Fibroblast of skin of scalp (primary cell): ENCODE measurements at places on chromosomes 3 and 15.

DNA sequence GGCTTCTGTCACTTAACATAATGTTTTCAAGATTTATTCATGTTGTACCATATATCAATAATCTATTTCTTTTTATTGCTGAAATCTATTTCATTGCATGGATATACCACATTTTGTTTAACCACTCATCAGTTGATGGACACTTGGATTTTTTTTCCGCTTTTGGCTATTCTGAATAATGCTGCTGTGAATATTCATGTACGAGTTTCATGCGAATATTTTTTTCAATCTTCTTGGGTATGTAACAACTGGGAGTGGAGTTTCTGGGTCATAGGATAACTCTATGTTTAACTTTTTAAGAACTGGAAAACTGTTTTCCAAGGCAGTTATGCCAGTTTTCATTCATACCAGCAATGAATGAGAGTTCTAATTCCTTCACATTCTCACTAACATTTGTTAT, 21.7 kb upstream of the GPR160 start:
- no peak for DNase-seq

DNA sequence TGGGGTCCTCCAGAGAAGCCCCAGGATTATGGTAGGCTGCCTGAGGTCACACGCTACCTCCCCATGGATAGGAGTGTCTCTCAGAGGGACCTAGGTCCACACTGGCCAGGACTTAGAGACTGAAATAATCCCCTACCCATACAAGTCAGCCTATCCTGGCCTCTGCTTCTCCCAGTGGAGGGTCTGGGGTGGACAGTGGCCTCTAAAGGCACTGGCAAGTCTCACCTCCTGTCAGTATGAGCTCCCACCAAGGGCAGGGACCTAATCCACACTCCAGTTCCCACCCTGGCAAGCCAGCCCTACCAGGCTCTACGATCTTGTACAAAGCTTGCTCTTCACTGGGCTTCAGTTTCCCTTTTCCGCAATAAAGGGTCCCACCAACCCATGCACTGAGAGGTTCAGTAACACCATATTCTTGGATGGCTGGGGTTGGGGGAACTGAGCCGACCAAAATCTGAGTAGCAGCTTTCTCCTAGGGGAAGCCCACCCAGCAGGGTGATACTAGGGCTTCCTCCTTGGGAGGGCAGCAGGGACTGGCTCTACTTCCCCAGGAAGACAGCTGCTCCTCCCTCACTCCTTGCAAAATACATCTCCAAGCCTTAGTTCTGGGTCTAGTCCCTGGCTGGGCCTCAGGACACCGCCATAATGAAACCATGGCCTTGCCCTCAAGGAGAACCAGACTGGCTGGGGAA, 2.4 kb downstream of the CISH start:
- DNase-seq, result no peak

DNA sequence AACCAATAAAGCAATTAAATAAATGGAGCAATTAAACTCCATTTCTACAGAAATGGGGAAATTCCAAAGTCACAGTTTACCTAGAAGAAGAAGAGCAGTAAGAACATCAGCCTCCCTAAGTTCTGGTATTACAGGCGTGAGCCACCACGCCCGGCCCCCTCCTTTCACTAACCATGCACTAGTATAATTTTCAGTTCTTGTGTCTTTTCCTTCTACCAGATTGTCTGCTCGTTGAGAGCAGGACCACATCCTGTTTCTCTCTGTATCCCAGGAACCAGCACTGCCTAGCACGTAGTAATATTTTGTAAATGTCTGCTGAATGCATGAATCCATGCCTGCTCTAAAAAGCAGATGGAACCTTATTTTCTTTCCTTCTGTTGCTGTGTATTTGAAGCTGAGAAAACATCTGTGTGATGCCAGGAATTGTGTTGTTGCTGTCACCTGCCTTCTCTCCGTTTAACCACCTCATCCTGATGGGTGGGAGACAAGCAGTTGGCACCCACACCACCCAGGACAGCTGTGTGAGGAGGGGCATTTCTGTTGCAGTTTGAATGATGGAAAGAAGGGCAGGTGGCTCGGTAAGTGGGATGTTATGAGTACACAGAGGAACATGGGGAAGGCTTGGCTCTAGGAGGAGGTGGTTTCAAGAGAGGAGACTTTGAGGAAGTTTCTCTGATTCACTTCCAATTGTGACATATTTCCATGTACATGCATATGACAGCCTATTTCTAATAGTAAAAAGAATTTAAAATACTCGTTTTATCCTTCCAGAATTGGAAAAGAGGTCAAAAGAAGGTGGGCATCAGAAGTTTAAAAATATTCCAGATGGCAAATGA, 30.1 kb downstream of the PXYLP1 start:
- no peak for DNase-seq

GRCh38 chr15:28994831-28995596, 109.2 kb downstream of the APBA2 start:
- no peak for DNase-seq

GRCh38 chr15:62445244-62445643, 280.2 kb upstream of the C2CD4B start:
- DNase-seq, result no peak

DNA sequence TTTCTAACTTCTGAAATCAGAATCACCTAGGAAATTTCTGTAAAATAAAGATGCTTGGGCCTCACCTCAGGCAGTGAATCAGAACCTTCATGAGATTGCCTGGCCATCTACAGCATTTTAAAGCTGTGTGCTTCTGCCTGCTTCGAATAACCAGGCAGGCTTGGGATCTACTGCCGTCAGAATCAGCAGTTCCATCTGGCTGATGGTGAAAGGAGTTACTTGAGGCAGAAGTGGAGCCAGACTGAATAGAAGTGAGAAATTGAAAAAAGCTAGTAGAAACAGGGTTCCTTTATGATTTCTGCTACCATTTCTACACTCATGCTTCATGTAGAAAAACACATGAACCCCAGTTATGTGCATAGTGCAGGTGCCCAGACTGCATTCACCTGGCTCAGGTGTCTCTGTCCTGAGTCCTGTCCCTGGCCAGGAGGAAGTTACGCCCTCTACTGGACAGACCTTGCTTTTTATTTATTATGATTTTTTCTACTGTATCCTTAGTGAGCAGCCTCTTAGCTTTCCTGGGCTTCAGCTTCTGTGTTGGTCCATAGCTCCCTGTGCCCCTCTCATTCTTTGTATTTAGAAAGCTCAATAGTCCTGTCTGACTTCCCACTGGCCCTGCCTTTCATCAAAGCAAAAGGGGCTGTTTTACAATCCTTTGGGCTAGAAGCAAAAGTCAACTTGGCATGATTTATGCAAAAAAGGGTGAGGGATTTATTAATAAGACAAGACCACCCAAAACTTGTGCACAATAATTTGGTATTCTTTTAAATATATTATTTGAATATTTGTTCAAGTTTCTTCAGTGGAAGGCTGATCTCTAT, 200.8 kb upstream of the GOLGA6L4 start:
- DNase-seq, result no peak

DNA sequence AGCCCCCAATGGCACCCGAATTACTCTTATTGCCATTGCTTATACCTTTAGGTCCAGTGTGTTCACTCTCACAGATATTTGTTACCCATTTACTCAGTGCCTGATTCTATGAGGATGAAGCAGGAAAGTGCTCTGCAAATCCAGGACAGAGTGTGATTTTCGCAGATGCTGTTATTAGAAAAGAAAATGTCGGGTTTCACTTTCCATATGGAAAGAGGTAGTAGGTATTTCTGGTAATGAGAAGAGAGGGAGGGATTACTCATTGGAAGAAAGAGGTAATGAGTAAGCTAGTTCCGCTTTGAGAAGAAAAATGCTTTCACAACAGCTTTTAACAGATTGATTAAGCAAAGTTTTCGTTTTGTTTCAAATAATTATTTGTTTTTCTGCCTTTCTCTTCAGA, 336.3 kb upstream of the CFAP20DC start:
- no peak for DNase-seq
